ENCODE measurements at places on chromosomes 16 and 17. TPM values are rescaled to one million over a fixed set of nuclear protein-coding genes. Genes with fewer than 3 reads are reported as not detected.

STRADA gene
- 13.1 TPM for polyA plus RNA-seq

CMTM4 gene
- polyA plus RNA-seq: 6.6 TPM

GGT6 gene
- not detected for polyA plus RNA-seq

ZNF232 gene
- 1.7 TPM for polyA plus RNA-seq

GPRC5B gene
- polyA plus RNA-seq: 4,196 TPM

TBC1D3D gene
- 2.5 TPM for polyA plus RNA-seq

KRTAP4-5 gene
- polyA plus RNA-seq: not detected

C16orf96 gene
- polyA plus RNA-seq: not detected

TEKT5 gene
- polyA plus RNA-seq: not detected

EVPLL gene
- polyA plus RNA-seq: not detected

CDRT15 gene
- polyA plus RNA-seq: not detected

DHRS7C gene
- polyA plus RNA-seq: not detected
